IPS-NIHi11 (cell line): ENCODE measurements at places on chromosomes 4 and X.

DNA sequence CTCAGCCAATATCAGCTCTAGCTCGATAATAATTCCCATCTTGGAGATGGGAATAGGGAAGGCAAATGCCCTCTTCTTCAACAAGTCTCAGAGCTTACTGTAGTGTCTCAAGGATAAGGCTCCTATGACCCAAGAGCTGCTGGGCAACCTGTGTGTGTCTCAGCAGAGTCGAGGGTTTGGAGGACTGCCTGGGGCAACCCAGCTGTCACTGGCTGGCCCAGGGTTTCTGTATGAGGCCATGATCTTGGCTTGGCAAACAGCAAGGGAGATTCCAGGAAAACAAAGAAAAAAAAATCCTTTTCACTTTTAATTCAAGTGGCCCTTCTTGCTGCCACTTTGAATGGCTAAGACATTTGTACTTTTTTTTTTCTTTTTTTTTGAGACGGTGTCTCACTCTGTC lies 34.4 kb downstream of the TMSB4X start:
- no peak for DNase-seq

- no peak for DNase-seq
These were observed 334.8 kb upstream of the RASGEF1B start for GRCh38 chr4:81806485-81806884.

GRCh38 chr4:173418639-173419038 lies 19.7 kb upstream of the SCRG1 start:
- no peak for DNase-seq

DNA sequence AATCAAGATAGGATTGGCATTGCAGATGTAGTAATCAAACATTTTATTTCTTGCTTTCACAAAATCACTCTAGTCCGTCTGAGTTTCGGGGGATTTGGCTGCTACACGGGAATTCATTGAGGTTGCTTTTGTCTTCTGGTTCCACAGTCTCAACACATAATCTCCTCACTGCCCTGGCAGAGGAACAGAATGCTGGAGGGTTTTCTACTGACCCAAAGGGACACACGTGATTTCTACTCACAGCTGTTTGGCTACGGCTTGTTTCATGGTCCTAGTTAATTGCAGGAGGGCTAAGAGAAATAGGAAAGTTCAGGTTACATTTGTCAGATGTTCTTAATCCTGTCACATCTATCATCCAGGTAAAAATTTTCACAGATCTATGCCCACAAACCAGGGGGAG lies 1811.6 kb downstream of the ARAP2 start:
- DNase-seq, result no peak

DNA sequence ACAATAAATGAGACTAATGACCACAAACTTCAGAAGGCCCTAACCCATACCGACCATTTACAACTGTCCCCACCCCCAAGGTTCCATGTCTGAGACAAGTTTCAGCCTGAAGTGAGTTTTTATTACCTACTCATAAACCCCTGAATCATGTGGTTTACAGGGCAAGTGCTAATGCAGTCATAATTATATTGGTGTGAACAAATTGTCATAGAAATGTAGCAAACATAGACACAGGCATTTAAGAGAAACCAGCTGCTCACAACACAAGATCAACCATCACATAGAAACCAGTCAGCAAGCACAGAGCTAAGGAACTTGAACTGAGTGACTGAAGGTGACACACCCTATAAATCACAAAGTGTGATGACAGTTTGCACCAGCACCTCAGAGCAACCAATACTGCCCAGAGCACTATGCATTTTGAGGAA lies 173.8 kb upstream of the MID1 start:
- no peak for DNase-seq

DNA sequence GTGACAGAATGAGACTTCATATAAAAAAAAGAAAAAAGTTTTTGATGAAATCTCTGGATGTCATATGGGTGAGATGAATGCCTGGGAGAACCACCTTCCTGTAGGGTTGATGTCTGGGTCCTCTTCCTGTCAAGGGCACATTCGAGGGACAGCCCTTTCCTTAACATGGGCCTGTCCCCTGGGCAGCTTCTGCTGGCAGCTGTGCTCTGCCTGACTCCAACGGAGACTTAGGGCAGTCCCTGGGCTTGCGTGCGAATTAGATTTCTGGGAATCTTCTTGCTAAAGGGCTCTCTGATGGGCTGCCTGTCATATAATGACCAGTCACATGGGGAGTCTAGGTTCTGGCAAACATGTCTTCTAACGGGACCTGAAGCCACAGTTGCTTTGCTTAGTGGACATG lies 40.7 kb downstream of the TNIP2 start:
- DNase-seq, result no peak

- DNase-seq, result peak; percentile 53
These were observed 78.5 kb downstream of the PRDM5 start for GRCh38 chr4:120843849-120844527.
